ENCODE measurements at places on chromosomes 2 and 18. TPM values are rescaled to one million over a fixed set of nuclear protein-coding genes. Genes with fewer than 3 reads are reported as not detected.

DNA sequence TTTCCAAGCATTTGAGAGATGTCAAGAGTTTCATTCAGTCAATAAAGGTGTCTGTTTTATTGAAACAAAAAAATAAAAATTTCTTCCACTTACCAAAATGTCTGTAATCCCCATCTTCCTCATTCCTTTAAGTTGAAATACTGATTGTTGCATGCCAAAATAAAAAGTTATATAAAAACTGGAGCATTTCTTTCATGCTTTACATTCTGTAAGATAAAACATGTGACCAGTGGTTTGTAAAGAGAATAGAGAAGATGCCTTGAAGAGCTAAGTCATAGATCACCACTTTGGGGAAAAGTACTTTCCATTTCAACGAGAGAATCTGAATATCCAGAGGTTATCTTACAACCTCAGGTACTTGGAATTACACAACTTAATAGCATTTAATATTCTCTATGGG, 35.9 kb upstream of the MYO1B start:
- no peak for DNase-seq

GRCh38 chr2:240711701-240712100, 20.0 kb downstream of the AQP12A start:
- DNase-seq: no peak

DNA sequence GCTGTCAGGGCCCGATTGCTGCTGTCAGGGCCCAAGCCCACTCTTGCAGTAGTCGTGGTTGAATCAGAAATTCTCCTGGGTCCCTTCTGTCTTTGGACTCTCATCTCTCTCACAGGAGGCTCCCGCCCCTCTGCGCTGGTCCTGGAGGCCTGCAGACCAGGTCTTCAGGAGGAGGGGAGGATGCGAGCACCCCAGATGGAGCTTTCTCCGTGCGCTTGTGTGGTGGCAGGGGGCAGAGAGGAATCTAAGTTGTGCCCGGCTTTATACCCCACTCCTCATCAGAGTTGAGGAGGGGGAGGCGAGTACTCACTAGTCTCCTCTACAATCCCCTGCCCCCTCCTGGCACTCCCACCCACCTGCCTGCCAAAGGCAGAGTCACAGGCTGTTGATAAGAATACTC, 10.4 kb downstream of the EN1 start:
- DNase-seq: no peak

GRCh38 chr2:40719414-40719813, 267.5 kb upstream of the SLC8A1 start:
- DNase-seq: no peak

- no peak for DNase-seq
Observed at GRCh38 chr2:190406805-190407204, 1.4 kb upstream of the MFSD6 start.

- no peak for DNase-seq
Observed at GRCh38 chr2:199230091-199230490, 227.6 kb downstream of the SATB2 start.

- DNase-seq: no peak
Observed at GRCh38 chr2:23548143-23548769, 163.3 kb downstream of the KLHL29 start.

GRCh38 chr18:59041296-59041695, 98.4 kb upstream of the SEC11C start:
- no peak for DNase-seq

- DNase-seq: no peak
Observed at GRCh38 chr2:169478745-169479256, 493 bp upstream of the BBS5 start.

DNA sequence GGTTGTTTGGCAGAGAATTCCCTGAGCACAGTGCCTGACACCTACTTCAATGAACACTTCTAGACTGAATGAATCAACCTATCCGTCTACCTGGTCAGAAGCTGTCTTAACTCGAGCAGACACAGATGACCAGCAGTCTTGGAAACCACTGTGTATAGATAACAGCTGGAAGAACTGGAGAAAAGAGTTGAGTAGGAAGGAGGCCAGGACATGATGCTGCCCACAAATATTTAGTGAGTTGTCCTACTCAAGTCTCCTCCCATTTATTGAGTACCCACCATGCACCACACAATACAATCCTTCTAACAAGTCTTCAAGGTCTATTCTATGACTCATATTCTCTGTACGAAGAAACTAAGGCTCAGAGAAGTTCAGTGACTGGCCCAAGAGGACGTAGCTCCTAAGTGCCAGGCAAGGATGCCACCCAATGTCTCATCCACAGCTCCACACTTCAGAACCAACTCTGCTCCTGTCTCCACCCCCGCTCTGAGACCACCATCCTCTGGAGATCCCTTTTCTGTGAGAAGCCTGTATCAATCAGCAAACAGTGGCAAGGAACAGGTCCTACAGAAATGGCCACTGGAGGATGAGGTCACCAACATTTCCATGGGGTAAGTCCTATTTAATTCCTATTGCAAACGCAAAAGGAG, 62.2 kb downstream of the GALNT14 start:
- no peak for DNase-seq

DNA sequence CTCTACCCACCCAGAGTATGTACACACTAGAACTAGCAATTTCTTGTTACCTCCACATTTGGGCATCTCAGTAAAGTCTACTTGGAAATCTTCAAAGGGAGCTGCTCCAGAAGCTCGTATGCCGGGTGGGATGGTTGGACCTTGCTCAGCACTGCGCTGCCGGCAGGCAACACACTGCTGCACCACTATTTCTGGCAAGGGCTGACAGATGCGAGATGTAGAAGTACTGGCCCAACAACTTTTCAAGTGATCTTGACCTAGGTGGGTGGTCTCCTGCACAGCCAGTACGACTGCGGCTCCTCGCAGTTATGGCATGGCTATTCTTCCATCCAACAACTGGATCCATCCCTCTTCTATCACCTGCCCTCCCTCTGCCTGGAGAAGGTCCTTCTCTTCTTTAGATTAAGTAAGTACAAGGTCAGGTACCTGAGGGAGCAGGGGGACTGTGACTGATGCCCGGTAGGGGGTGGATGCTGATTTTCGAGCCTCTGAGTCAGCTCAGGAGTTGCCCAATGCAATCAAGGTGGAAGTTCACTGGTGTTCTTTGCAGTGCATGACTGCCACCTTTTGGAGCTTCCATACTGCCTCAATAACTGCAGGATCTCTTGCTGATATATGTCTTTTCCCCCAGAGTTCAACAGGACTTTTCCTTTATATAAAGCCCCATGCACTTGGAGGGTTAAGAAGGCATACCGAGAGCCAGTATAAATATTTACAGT, 100.4 kb upstream of the SLC1A4 start:
- no peak for DNase-seq

DNA sequence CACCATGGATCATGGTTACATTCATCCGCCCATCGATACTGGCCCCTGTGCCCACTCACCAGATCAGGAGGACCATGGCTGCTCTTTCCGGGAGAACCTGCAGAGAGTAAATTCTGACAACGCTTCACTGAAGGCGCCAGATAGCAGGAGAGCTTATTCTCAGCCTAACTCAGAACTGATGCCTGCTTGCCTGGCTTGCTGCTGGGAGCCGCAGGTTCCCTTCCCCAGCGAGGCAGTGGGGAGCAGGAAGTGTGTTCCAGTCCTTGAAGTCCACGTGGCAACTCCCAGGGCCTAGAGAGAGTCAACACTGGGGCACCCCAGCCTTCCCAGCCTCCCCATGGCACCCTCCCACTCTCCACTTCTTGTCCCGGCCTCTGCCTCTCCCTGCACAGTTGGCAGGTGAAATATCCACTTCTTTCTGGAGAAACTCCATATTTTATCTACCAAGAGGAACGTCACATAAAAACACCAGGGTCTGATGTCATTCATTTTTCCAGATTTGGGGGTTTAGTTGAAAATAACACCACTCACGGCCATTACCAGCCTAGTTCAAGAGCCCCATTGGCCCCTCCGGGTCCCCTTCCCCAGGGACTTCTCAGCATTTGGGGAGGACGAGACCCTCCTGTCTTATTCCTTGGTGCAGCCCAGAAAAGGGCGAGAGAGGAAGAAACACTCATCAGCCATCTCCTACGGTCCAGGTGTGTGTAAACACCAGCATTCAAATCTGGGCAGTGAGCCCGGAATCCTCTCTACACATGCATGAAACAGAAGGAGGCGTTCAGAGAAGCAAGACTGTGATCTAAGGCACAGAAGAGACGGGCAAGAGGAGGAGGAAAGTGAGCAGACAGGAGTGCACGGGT, 3.5 kb upstream of the TUBB6 start:
- peak; percentile 81 for DNase-seq

DNA sequence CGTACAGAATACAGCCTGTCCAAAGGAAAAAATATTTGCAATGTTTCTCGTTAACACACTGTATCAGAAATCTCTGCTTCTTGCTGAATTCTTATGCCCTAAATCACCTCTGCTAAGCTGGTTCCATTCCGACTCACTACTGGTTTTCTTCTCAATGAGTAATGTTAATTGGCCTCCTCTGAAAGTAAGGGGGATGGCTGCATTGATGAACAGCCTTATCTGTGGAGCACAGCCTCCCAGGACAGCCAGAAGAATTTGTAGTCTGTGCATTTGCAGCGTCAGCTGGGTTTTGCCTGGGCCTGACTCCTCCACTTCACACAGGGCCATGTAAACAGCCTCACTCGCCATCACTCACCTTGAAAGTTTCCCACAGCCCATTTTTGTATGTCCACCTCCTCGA, 127.7 kb downstream of the RNF152 start:
- no peak for DNase-seq

DNA sequence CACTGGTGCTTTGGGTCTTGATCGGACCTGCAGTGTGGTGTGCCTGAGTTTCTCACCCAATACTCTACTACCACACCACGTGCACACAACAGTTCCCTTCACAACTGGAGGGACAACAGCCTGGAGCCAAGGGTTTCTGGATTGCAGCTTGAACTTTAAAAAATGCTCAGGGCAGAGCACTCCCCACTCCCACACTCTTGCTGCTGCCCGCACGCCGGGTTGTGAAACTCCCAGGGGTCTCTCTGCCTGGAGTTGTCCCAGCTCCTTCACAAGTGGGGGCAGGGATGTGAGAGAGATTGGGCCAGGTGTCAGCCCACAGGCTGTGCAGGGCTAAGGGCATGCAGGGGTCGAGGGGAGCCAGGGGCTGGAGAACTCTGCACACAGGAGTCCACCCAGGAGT, 89.4 kb downstream of the GALR1 start:
- DNase-seq: no peak

DNA sequence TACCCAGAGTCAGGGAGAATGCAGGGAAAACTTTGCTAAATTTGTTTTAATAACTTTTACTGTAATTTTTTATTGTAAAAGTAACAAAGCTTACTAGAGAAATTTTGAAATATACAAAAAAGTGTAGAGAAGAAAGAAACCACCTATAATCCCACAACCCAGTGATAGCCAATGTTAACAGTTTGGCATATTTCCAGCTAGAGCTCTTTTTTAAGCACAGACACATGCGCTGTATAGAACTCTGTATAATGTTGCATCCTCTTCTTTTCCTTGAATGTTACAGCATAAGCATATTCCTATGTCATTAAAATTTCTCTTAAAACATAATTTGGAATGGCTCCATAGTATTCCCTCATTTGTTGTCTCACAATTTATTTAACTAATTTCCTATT, 37.4 kb upstream of the EPAS1 start:
- no peak for DNase-seq

ABCB11 gene
- total RNA-seq: 0.33 TPM

OBSL1 gene
- 119 TPM for total RNA-seq

DNA sequence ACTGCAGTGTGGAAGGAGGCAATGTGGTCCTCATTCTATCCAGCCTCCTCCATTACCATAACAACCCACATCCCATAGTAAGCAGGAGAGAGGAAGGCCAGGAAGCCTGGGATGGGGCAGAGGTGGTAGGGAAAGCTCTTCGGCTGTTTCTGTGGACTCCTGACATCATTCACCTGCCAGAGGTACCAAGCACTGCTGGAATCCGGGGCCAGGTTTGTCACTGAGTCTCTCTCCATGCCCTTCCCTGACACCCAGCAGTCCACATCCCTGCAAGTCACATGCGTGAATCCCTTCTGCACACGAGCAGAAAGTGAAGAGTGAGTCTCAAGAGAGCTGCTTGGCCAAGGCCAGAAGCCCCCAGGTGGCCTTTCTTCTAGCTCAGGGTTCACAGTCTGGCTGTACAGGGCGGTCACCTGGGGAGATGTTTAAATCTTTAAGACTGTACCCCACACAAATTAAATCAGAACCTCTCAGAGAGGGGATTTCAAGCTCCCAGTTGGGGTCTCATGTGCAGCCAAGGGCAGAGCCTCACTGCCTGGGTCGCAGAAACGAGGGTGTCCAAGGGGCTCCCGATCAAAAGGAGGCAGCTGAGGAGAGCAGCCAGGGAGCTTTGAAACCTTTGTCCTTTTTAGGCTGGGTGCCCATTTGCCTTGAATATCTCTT, 94.2 kb downstream of the ARMC9 start:
- DNase-seq: no peak

GRCh38 chr18:76405681-76406356, 89.2 kb downstream of the ZNF516 start:
- no peak for DNase-seq

DNA sequence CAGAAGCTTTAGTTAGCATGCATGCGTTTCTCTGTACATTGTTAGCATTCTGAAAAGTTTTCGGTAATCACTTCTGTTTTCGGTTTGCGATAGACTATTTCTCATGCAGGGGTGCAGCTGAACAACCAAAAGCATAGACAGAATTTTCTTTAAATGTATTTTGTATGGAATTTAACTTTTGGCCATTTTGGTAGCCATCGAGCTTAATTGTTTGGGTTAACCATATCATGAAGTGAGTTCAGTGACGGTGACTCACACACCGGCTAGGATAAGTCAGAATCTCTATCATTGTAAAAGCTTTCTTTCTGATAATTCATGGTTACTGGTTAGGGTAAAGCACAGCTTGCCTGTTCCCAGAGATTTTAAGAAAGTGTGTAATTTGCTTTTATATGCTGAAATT, 107.2 kb downstream of the CD226 start:
- no peak for DNase-seq

- DNase-seq: no peak
Observed at GRCh38 chr2:71471276-71471675, 17.9 kb downstream of the DYSF start.

SLC9A2 gene
- not detected for total RNA-seq

- peak; percentile 77 for DNase-seq
Observed at GRCh38 chr2:55111570-55112228, 61.4 kb upstream of the RTN4 start.

DNA sequence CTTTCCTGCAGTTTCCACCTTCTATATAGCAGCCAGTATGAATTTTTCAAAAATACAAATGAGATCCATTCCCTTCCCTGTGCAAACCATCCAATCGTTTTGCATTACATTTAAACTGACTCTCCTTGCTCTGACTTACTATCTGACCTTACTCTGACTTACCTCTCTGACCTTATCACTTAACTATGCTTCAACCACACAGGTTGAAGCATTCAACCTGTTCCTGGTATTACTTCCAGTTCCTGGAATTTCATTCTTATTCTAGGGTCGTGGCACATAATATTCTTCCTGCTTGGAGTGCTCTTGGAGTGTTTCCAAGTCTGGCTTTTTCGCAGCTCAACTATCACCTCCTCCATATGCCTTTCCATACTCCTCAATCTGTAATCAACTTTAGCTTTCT, 850.6 kb upstream of the CHAC2 start:
- no peak for DNase-seq

MTX2 gene
- 6.6 TPM for total RNA-seq

GRCh38 chr2:240791821-240792628, 28.0 kb downstream of the KIF1A start:
- DNase-seq: no peak

Measured in body of pancreas (tissue), 4 donors.